ENCODE measurements at places on chromosomes 1 and 21.
A peak's percentile ranks its signal among the peaks of the same experiment; 100 is the strongest.

DNA sequence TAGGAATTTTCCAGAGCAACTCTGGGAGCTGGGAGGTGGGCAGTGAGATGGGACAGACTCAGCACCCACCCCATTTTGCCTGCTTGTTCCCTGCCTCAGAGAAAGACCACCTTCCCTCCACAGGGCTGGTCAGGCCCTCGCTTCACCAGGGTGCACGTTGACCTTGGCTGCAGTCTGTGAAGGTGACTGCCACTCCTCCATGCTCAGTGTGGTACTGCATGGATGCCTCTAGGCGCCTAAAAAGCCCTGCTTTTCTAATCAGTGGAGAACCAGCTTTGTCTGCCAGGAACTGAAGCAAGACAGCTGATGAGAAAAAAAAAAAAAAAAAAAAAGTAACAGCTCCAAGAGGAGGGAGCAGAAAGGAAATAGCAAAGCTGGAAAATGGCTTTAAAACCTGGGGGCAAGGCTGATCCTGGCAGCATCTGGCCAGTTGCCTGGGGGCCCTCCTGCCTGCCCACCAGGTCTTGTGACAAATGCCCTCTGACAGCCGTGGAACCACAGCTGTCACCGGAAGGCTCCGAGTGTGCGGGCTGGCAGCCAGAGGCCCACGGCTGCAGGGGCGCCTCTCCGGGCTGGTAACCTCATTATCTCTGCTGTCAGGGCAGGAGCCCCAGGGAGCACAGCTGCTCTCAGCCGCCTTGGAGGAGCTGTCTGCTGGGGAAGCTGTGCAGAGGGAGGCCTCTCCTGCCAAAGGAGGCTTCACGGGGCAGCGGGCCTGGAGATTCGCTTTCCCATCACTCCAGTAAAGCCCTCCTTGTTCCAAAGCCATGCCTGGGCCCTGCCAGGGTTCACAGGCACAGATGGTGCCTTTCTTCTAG is 13.7 kb downstream of the KIAA1614 start:
- H3K36me3 ChIP-seq, result no peaks in the 10 kb centered on the region
- DNase-seq, result peak; percentile 30
- peaks cover 2% of the 10 kb centered on the region for H3K27me3 ChIP-seq

- H3K36me3 ChIP-seq, result peaks cover 9% of the 10 kb centered on the region
- peak overlapping the region; percentile 87 for H3K27ac ChIP-seq
- peak; percentile 29 for DNase-seq
- H3K27me3 ChIP-seq, result peaks cover 5% of the 10 kb centered on the region
- peak overlapping the region; percentile 40 for H3K4me3 ChIP-seq
These were observed 30.3 kb upstream of the PPP2R5A start for GRCh38 chr1:212254853-212255363.

GRCh38 chr21:31878831-31879230 is 6.0 kb downstream of the HUNK start:
- no peaks in the 10 kb centered on the region for H3K4me1 ChIP-seq
- H3K4me3 ChIP-seq, result no peak overlapping the region
- H3K27ac ChIP-seq, result no peak overlapping the region
- DNase-seq, result no peak

DNA sequence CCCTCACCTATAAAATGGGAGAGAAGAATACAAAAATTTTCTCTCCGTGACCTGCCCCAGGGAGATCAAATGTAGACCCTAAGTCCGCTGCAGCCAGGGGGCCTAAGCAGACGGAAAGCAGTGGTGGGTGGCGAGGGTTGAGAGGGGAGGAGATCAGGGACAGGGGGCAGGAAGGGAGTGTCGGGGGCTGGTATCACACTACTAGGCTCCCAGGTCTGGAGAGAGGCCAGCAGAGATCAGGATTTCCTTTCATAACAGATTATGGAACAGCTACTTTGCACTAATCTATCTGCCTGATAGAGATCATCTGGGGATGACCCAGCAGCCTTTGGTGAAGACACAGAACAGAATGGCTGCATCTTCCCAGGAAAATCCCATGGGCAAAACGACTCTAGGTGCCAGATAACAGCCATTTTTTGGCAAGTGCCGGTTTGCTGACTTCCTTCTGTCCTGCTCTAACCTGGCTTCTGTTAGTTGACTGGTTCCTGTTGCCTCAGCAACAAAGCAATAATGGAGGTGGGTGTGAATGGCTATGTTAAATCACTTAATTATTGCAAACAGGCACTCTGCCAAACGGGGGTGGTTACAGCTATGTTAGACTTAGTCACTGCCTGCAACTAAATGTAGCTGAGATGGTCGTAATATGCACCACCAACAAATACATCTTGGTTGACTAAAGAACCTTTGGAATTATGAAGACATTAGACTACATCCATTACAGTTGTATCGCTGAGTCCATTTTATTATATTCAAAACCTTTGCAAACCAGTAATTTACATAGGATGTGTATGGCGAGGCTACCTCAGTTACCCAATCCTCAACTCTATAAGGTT is 30.0 kb upstream of the EPS8L3 start:
- no peaks in the 10 kb centered on the region for H3K27me3 ChIP-seq
- H3K36me3 ChIP-seq, result no peaks in the 10 kb centered on the region
- H3K4me1 ChIP-seq, result peaks cover 93% of the 10 kb centered on the region
- DNase-seq, result peak; percentile 36
- H3K4me3 ChIP-seq, result no peak overlapping the region

GRCh38 chr1:57966751-57967406 is 543.0 kb upstream of the DAB1 start:
- H3K4me1 ChIP-seq, result no peaks in the 10 kb centered on the region
- DNase-seq, result no peak
- no peak overlapping the region for H3K4me3 ChIP-seq
- no peak overlapping the region for H3K27ac ChIP-seq
- H3K27me3 ChIP-seq, result no peaks in the 10 kb centered on the region
- H3K36me3 ChIP-seq, result no peaks in the 10 kb centered on the region

GRCh38 chr1:221832617-221833016 is 90.7 kb upstream of the DUSP10 start:
- DNase-seq, result no peak
- H3K4me1 ChIP-seq, result peaks cover 88% of the 10 kb centered on the region
- H3K27me3 ChIP-seq, result peaks cover 2% of the 10 kb centered on the region
- H3K36me3 ChIP-seq, result peaks cover 13% of the 10 kb centered on the region
- H3K27ac ChIP-seq, result no peak overlapping the region

- no peak for DNase-seq
- peaks cover 10% of the 10 kb centered on the region for H3K27me3 ChIP-seq
- H3K36me3 ChIP-seq, result no peaks in the 10 kb centered on the region
- no peak overlapping the region for H3K4me3 ChIP-seq
- no peaks in the 10 kb centered on the region for H3K4me1 ChIP-seq
- no peak overlapping the region for H3K27ac ChIP-seq
These were observed 68.0 kb upstream of the CYP2J2 start for GRCh38 chr1:59994302-59995198.

- no peak overlapping the region for H3K4me3 ChIP-seq
- no peaks in the 10 kb centered on the region for H3K4me1 ChIP-seq
- no peaks in the 10 kb centered on the region for H3K36me3 ChIP-seq
- H3K27ac ChIP-seq, result no peak overlapping the region
- H3K27me3 ChIP-seq, result no peaks in the 10 kb centered on the region
These were observed 226.4 kb upstream of the C8B start for GRCh38 chr1:57192222-57192621.

DNA sequence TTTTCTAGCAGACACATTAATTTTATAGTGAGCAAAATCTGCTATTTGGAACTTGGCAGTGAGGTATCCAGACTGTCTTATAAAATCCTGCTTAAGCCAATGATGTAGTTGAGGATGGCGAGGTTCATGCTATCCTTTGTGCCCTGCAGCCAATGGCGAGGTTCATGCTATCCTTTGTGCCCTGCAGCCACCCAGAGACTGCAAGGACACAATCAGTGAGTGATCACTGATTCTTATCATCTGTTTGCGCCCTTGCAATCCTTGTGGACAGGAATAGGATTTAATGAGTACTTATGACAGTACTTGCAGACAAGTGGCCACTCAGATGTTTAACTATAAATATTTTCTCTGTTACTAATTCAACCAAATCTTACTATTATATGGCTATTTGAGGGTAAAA is 112.6 kb downstream of the EIF4G3 start:
- no peaks in the 10 kb centered on the region for H3K4me1 ChIP-seq
- no peaks in the 10 kb centered on the region for H3K36me3 ChIP-seq
- no peak for DNase-seq

- no peak overlapping the region for H3K4me3 ChIP-seq
- peaks cover 72% of the 10 kb centered on the region for H3K36me3 ChIP-seq
- H3K27ac ChIP-seq, result no peak overlapping the region
- peaks cover 2% of the 10 kb centered on the region for H3K4me1 ChIP-seq
- H3K27me3 ChIP-seq, result no peaks in the 10 kb centered on the region
These were observed 12.6 kb downstream of the IL10RB start for GRCh38 chr21:33278721-33279120.

DNA sequence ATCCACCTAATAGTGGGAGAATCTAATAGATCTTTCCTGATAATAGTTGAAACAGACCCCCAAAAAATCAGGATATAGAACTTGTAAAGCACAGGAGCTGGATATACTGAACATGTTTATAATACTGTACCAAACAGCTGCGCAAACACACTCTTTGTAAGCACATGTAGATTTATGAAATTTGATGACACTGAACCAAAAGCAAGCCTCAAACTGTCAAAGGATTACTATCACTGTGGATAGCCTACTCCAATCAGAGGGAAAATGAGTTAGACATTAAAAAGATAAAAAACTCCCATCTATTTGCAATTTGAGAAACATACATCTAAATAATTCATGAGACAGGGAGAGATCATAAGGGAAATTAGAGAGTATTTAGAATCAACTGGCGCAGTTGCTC is 26.1 kb downstream of the RCAN3 start:
- peaks cover 27% of the 10 kb centered on the region for H3K4me1 ChIP-seq
- DNase-seq, result no peak
- H3K4me3 ChIP-seq, result no peak overlapping the region
- H3K36me3 ChIP-seq, result peaks cover 48% of the 10 kb centered on the region
- H3K27me3 ChIP-seq, result no peaks in the 10 kb centered on the region
- no peak overlapping the region for H3K27ac ChIP-seq

- H3K27me3 ChIP-seq, result peaks cover 12% of the 10 kb centered on the region
- DNase-seq, result no peak
- H3K36me3 ChIP-seq, result peaks cover 29% of the 10 kb centered on the region
- H3K4me3 ChIP-seq, result peak overlapping the region; percentile 100
- H3K27ac ChIP-seq, result peak overlapping the region; percentile 99
These were observed 725 bp upstream of the ARPC5 start for GRCh38 chr1:183636334-183636682.

DNA sequence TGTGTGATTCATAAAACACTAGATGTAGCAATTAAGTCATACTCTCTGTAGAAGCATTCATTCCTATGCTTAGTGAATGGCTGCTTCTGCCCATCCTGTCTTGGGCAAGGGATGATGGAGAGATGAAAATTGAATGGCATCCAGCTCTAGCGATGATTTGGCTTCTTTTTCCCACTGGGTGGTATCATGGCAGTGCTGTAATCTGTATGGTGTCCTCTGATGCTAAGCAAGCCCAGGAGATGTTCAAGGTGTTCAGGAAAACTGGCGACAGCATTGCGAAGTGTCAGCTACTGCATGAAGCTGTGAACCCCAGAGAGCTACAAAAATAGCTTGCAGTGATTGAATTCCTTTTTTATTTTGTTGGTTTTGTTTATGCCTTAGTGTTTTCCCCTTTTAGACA is 48.9 kb upstream of the LEPR start:
- H3K27ac ChIP-seq, result no peak overlapping the region
- H3K36me3 ChIP-seq, result no peaks in the 10 kb centered on the region
- DNase-seq, result no peak
- peaks cover 2% of the 10 kb centered on the region for H3K27me3 ChIP-seq
- no peak overlapping the region for H3K4me3 ChIP-seq
- no peaks in the 10 kb centered on the region for H3K4me1 ChIP-seq

DNA sequence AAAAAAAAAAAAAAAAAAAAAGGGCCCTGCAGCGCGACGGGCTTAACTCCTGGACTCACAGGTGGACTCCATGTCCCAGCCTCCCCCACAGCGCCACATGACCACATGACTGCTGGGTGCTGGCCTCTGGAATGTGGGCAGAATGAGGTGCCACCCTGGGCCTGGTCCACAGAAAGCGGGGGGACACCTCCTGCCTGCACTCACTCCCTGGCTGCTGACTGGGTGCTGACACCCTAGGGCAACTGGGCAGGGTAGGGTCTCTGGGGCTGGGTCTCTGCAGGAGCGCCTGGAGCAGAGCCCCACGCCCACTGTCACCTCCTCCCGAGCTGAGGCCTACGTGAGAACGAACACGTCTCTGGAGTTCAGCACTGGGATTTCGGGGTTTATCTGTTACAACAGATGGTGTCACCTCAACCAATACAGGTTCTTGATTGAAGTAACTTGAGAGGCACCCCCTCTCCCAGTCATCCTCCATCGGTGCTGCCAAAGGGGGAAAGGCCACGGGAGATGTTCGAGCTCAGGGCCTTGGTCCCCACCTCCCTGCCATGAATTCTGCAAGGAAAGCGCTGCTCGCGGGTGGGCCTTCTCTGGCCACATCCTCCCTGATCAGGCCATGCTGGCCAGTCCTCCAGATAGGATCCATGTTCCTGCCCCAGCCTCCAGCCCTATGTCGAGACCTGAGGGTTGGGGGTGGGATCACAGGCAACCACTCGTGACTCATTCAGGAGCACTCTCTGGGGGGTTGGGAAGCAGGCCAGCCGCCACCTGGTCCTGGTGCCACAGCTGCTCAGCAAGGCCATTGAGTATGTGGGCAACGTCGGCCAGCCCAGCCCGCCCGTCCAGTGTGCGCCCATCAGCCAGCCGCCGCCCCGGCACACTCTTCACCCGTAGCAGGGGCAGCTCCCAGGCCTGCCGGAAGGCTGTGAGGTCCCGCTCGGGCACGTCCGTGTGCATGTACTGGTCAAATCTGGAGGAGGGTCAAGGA is 5.4 kb downstream of the CPLANE2 start:
- peaks cover 20% of the 10 kb centered on the region for H3K27me3 ChIP-seq
- H3K36me3 ChIP-seq, result peaks cover 1% of the 10 kb centered on the region
- no peak overlapping the region for H3K4me3 ChIP-seq
- DNase-seq, result no peak

DNA sequence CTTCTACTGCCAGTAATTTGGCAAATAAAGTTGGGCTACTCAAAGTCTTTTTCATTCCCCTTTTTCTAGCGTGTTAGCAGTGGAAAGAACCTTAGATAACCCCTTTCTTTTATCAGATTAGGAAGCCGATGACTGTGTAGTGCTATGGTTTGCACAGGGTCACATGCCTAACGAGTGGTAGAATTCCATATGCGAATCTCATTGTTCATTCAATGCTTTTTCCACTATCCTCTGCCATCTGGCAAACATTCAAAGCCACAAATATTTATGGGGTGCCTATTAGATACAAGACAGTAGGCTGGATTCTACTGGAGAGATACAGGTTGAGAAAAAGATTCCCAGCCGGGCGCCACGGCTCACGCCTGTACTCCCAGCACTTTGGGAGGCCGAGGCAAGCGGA is 14.9 kb upstream of the IER5 start:
- H3K4me3 ChIP-seq, result no peak overlapping the region
- no peaks in the 10 kb centered on the region for H3K36me3 ChIP-seq
- DNase-seq, result no peak
- no peak overlapping the region for H3K27ac ChIP-seq
- no peaks in the 10 kb centered on the region for H3K4me1 ChIP-seq
- H3K27me3 ChIP-seq, result peaks cover 25% of the 10 kb centered on the region

GRCh38 chr1:36975642-36976041 is 58.7 kb downstream of the GRIK3 start:
- H3K4me1 ChIP-seq, result no peaks in the 10 kb centered on the region
- no peak overlapping the region for H3K4me3 ChIP-seq
- no peak for DNase-seq
- no peak overlapping the region for H3K27ac ChIP-seq
